ENCODE measurements at places on chromosomes 2 and 18.

DNA sequence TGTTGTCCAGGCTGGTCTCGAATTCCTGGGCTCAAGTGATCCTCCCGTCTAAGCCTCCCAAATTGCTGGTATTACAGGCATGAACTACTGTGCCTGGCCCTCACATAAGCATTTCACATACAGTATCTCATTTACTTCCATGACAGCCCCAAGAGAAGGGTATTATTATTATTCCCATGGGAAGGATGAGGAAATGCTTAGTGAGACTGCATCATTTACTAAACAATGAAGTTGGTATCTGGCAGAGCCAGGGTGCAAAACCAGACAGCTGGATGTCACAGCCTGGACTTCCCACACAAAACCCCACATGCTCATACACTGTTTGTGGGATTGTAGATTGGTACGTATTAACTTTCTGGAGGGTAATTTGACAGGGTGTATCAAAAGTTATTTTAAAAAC lies 29.9 kb downstream of the DAPL1 start:
- no peak for DNase-seq

DNA sequence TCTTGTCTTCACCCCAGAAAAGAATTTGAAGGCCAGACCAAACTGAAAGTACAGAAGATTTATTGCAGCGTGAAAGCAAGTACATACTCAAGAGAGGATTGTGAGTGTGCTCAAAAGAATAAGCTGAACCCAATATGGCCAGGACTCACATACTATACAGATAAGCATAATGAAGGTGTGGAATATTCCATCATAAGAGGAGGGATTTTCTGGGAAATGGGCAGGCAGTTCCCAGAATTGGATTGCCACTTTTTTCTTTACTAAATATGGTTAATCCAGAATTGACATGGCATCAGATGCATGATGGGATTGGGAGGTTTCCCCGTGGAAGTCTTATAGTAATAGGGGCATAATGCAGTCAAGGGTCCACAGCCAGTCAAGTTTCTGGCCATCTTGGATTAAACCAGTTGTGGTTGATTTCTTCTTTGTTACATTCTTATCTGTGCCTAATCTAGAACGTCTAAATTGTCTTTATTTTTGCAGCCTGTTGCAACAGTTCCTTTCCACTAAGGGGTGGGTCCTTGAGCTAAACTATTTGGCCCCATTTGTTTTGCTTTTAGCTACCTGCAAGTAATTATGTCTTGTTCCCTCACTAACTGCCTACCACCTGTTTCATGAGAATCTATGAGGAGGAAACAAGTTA lies 9.0 kb downstream of the SP140L start:
- DNase-seq, result no peak

DNA sequence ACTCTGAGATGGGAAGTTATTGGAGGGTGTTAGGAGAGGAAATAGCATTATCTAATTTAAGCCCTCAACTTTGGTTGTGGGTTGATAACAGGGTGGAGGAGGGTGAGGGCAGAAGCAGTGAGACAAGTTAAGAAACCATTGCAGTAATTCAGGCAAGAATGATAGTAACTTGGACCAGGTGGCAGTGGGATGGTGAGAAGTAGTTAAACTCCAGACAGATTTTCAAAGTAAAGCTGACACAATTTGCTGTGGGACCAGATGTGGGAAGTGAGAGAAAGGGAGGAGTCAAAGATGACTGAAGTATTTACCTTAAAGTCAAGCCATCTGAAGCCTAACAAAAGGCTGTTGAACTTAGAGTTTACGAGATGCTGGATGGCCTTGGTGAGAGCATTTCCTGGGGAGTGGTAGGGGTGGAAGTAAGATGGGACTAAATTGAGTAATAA lies 163.2 kb upstream of the KLF7 start:
- DNase-seq, result no peak

DNA sequence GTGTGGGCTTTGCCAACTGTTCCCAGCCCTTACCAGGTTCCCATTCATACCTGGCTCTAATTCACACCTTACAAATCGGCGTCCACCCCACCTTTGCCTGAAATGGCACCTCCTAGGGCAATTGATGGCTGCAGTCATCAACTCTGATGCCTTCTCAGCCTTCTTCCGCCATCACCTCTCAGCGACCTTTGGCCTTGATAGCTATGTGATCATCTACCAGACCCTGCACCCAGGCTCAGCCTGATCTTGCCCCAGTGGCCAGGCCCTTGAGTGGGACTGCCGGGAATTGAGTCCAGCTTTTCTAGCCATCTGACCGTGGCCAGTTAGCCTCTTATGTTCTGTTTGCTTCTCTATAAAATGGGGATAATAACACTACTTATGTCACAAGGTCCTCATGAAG lies 32.5 kb downstream of the PSD4 start:
- DNase-seq, result no peak

DNA sequence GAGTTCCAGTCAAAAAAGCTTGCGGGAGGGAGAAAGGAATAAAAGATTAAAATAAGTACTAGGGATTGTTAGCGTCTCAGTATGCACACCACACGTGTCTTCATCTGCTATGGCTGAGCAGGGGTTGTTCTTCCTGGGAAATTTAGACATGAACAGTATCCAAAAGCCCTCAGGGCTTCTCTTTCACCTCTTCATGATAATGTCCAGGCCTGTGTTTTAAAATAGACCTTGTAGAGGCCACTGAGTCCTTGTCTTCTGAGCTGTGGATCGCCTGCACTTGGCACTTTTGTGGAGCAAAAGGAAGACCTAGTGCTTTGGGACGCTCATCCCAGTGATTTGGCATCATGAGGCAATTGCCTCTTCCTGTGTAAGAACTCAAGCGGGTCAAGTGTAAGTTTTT lies 52.4 kb downstream of the CFAP221 start:
- no peak for DNase-seq

- peak; percentile 84 for DNase-seq
Measured at GRCh38 chr2:25617948-25618646, 55.3 kb downstream of the DTNB start.

- DNase-seq, result no peak
Measured at GRCh38 chr2:98091738-98092137, 4.8 kb downstream of the VWA3B start.

- DNase-seq, result no peak
Measured at GRCh38 chr2:227163485-227163997, 464 bp downstream of the COL4A4 start.

DNA sequence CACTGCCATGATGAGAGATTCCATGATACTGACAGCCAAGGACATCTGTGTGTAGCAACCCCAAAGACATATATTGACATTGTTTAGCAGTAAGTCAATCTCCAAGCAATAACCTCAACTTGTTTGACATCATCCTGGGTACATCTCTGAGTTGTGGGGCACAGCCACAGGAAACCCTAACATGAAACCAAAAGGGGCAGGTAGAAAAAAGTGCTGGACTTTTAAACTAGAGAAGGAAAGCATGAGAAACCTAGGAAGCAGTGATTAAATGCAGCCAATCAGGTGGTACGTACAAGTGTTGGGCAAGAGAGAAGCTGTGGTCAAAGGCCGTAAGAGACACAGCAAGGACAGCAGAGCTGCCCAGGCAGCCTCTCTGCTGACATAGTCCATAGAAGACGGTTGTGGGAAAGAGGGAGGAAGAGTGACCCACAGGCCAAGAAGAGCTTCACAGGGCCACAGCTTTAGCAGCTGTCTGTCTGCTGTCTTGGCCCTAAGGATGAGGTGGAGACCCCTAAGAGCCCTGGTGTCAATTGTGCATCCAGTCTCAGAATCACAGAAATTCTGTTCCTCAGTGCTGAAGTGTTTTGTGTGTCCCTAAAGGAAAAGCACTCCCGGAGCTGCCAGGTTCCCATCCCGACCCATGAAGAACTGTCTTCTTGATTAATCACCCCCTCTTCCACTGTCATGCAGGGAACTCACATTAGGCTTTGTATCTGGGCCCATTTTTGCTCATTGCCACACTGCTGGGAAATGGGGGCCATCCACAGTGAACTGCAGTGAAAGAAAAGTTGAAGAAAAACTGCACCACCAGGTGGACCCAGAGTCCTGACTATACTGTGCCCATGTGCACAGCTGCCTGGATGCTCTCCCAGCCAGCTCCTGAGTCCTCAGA lies 25.4 kb upstream of the CHN1 start:
- peak; percentile 37 for DNase-seq

DNA sequence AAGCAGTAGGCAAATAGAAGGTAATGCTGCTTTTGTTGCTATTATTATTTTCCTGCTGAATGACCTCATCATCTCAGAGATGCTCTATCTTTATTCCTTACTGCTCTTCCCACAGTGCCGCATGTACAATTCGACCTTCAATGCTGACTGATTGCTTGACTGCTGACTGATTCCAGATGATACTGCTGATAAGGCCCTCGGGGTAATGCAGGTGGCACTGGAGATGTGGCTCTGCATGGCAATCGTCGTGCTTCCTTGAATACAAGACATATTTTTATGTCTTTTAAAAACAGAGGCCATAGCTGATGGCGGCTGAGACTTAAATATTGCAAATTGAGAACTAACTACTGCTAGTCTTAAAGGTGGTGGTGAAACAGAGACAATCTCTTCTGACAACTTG lies 146.6 kb downstream of the LOXHD1 start:
- no peak for DNase-seq

- no peak for DNase-seq
Measured at GRCh38 chr2:64731746-64732145, 78.0 kb upstream of the SERTAD2 start.

- no peak for DNase-seq
Measured at GRCh38 chr18:26981360-26982082, 116.0 kb upstream of the AQP4 start.

DNA sequence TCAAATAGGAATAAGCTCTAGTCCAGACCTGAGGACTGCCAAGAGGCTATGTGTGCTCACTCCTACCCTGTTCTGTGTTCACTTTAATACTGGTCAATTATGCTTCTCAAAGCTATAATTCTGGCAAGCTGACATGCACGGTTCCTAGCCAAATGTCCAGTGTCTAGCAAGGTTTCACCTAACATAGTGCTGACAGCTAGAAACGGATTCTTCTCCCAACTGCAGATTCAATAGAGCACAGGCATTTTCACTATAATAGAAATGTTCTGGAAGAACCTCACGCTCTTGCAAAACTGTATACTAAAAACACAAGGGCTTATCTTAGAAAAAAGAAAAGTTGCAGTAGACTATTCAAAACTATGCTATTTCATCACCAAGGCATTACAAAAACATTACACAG lies 45.1 kb downstream of the HDAC4 start:
- DNase-seq, result no peak

All from fibroblast of skin of scalp (primary cell).